Caudate nucleus (tissue), 63 donors: ENCODE measurements at places on chromosomes 2 and 18.

GRCh38 chr2:33033606-33034081, 86.9 kb downstream of the LTBP1 start:
- no peak for DNase-seq

GRCh38 chr2:36456227-36457175, 100.9 kb downstream of the CRIM1 start:
- DNase-seq: no peak

- peak; percentile 47 for DNase-seq
Measured at GRCh38 chr2:98912221-98912851, 23.7 kb downstream of the CRACDL start.

- DNase-seq: no peak
Measured at GRCh38 chr2:49226360-49226759, 72.0 kb upstream of the FSHR start.

DNA sequence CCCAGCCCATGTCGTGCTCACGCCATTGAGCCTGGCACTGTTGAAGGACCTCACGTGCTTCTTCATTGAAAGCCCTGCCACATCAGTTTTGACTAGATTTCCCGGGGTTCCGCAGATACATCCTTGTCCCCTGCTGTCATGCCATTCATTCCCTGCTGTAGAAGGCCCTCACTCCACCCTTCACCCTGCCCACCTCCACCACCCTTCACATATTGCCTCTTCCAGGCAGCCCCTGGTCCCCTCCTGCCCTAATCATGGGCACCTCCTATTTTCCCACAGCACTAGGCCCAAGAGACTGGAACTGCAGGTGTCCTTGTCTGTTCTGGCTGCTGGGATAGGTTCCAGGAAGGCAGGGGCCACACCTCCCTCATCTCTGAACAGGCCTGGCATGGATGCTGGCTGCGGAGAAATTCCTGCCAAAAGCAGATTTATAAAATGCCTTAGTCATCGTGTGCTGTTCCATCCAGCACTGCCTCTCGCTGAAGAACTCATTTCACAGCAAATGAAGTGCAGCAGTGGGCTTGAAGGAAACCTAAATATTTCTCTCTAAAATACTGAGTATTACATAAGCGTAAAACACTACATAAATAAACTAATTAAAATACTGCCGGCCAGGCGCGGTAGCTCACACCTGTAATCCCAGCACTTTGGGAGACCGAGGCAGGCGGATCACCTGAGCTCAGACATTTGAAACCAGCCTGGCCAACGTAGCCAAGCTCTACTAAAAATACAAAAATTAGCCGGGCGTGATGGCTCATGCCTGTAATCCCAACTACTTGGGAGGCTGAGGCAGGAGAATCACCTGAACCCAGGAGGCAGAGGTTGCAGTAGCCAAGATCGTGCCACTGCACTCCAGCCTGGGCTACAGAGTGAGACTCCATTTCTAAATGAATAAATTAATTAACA, 38.4 kb downstream of the EIF4E2 start:
- DNase-seq: no peak

GRCh38 chr2:100213595-100213994, 71.2 kb upstream of the AFF3 start:
- DNase-seq: no peak

GRCh38 chr2:199933466-199933865, 21.8 kb downstream of the TYW5 start:
- no peak for DNase-seq

GRCh38 chr2:33628031-33628827, 29.1 kb upstream of the FAM98A start:
- DNase-seq: no peak

DNA sequence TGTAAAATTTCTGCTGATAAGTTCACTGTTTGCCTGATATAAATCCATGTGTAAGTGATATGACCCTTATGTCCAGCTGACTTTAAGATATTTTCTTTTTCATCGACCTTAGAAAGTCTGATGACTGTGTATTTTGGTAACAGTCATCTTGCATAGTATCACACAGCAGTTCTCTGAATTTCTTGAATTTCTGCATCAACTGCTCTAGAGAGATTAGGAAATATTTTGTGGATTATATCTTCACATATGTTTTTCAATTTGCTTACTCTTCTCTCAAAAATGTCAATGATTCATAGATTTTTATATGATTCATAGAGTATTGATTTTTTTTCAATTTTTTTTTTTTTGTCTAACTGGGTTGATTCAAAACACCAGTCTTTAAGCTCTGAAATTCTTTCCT, 945.3 kb downstream of the TRIB2 start:
- no peak for DNase-seq

- DNase-seq: no peak
Measured at GRCh38 chr2:101672047-101672446, 25.5 kb upstream of the MAP4K4 start.

DNA sequence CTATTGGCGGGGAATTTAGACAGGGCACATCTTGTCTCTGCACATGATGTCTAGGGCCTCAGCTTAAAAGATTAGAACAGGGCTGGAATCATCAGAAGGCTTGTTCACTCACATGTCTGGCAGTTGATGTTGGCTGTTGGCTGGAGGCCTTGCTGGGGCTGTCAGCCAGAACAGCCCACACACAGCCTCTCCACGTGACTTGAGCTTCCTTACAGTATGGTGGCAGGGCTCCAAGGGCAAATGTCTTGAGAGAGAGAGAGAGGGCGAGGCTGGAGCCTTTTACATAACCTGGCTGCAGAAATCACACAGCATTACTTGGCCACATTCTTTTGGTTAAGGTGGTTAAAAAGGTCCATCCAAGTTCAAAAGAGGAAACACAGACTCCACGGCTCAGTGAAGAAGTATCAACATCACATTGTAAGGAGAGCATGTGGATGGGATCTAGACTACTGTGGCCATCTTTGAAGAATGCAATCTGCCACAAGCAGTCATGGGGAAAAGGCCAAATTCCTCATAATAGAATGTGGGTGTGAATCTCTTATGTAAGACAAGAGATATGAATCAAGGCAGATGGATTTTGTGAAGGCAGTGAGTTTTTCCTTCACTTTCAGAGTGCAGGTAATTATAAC, 30.4 kb downstream of the SRSF7 start:
- DNase-seq: peak; percentile 28

DNA sequence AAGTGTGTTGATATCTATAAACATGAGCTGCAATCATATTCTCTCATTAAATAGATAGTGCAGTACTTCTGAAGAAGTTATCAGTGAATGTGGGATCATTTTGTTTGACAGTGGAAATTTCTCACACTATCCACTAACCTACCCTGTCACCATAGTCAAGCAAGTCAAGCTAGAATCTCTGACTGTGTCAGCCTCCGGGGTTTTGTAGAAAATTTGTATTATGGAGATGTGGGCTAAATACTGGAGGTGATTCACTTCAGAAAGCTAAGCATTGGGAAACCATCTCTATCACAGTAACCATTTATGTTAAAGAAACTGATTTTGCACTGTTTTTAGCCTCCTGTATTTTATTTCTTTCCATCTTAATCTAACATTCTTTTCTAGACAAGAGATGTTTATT, 126.6 kb upstream of the CREB1 start:
- DNase-seq: no peak

GRCh38 chr2:42937171-42937875, 144.9 kb upstream of the HAAO start:
- DNase-seq: no peak

DNA sequence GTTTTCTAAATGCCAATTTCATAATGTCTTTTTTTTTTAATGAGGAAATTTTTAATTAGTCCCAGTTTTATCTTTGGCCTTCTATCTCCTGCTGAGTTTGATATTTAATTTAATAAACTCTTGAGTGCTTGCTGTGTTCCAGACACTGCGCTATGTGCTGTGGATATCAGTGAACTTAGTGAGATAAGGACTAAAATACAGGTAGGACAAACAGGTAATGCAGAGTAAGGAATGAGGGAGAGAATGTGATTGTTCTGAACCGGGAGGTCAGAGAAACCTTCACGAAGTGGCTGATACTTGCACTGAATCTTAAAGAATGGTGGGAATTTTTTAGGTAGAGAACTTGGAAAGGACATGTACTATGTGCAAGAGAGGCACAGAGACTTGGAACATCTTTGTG, 28.2 kb downstream of the TTC27 start:
- DNase-seq: no peak

GRCh38 chr2:88885679-88886416, 194.4 kb downstream of the RPIA start:
- DNase-seq: no peak

DNA sequence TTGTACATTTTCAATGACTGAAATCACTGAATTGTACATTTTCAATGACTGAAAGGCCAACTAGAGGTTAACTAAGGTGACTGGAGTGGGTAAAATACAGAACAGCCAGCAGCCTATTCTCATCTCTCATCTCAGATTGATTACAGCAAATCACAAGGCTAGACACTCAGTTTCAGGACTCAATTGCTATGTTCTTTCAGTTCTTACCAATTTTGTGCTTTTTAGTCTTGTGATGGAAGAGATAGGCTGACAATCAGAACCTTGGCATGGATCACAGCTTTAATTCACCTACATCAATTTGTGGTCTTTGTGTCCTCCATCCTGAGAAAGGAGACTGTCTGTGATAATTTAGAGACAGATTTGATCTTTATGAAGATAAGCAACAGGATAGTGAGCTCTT, 124.7 kb downstream of the GULP1 start:
- no peak for DNase-seq

GRCh38 chr18:845152-845819, 33.2 kb upstream of the YES1 start:
- no peak for DNase-seq

- DNase-seq: no peak
Measured at GRCh38 chr18:79386547-79386946, 9.2 kb upstream of the NFATC1 start.

- DNase-seq: no peak
Measured at GRCh38 chr18:65436430-65436829, 314.4 kb upstream of the CDH7 start.

DNA sequence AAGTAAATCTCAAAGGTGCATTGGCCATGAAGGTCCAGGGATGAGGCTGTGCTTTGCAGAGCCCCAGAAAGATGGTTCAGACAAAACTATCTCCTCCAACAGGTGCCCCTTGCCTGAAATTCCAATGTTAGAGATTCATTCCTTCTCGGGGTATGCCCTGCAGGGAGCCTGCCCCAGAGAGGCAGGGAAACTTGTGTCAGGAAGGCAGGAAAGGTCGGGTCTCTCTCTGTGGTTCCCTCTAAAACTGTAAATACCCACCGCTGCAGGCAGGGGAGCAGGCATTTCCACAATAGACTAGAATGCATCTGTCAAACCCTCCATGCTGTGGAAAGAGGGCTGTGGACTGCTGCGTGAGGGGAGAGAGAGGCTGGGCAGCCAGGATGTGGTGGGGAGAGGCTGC, 207.8 kb upstream of the SMAD2 start:
- DNase-seq: no peak

DNA sequence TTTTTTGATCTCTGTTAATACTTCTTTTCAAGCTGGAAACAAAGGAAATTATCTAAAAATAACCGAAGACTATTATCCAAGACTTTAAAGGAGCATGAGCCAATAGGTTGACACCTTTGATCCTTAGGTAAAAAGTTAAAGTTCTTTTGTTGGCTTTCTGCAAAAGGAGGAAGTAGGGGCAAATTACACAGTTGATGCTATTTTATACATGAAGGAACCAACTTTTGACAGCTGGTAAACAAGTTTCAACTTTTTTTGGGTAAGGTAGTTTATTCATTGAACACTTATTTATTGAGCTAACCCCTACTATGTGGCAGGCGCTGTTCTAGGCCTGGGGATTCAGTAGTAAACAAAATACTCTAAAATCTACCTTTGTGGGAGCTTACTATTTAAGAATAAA, 66.6 kb upstream of the ZEB2 start:
- DNase-seq: no peak

DNA sequence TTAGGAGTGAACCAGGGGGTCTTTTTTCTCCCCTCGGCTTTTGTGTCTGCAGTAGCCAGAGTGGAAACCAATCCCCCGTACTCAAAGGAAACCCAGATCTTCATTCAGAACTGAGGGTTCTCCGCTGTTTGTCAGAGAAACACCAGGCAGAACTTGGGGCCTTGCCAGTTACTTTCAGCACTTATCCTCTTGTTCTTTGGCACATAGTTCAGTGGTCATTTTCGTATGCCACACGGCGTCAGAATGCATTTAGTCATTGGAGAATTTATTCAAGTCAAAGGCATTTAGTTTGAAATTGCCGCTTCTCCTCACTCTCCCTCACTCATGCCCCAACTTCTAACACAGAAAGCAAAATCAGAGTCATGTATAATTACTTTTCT, 102.9 kb downstream of the CABLES1 start:
- no peak for DNase-seq

- DNase-seq: peak; percentile 31
Measured at GRCh38 chr2:201231781-201232466, 28.4 kb upstream of the CASP8 start.

DNA sequence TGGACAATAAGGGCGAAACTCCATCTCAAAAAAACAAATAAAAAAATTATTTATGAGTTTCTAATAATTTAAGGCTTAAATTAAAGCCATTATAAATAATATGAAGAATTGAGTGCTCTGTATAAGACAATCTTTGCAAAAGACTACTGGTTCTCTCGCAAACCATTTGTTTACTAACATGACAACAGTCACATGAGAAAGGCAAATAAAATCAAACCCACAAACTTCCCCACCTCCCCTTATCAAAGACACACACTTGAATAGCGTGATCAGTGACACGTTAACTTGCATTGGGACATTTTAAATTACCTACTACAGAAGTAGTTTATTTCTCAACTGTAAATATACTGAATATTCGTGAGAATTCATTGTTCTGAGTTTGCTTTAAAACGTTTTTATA, 21.1 kb downstream of the RAB1A start:
- no peak for DNase-seq

GRCh38 chr18:29892960-29893558, 1149.5 kb downstream of the DSC3 start:
- no peak for DNase-seq

DNA sequence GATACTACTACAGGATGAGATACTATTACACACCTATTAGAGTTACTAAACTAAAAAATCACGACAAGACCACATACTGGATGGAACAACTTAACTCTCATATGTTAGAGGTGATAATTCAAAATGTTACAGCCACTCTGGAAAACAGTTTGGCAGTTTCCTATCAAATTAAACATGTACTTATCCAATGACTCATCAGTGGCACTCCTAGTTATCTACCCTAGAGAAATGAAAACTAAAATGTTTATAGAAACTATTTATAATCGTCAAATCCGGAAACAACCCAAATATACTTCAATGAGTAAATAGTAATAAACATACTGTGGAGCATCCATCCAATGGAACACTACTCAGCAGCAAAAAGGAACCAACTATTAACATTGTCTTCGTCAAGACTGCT, 137.0 kb upstream of the RBBP8 start:
- DNase-seq: no peak

GRCh38 chr2:133760376-133760775, 192.1 kb upstream of the NCKAP5 start:
- DNase-seq: no peak
